ENCODE measurements at places on chromosomes 7 and 10.
A peak's percentile ranks its signal among the peaks of the same experiment; 100 is the strongest.

DNA sequence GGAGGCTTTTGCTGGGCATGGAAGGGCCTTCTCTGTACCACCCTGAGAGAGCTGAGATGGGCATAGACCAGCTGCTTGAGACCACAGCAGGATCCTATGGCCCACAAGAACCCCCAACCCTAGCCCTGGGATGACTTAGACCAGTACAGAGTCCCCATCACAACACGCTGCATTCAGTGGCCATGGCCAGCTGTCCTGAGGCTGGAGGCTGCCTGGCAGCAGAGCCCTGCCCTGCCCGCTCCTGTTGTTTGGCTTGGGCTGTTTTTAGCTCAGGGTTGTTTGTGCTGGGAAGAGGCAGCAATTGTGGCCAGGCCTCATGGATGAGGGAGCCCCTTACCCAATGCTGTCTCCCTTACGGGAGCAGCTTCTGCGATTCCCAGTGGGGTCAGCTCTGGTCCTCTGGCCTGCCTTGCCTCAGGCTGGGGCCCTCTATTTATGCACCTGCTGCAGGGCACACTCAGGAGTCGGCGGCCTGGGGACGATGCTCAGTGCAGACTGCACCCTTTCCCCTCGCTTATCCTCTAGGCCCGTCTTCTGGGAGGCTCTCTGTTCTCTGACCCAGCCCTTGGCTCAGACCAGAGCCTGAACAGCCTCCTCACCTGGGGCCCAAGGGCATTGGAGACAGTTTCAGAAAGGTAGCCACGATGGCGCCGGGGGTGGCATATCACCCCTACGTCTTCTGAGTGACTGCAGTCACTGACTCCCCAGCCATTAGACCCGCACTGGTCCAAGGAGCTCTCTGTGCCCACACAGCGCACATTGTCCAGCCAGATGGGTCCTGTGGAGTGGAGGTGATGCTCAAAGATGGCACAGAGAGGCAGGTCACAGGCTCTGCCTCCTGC, 6.3 kb downstream of the LOXL4 start:
- DNase-seq = no peak

DNA sequence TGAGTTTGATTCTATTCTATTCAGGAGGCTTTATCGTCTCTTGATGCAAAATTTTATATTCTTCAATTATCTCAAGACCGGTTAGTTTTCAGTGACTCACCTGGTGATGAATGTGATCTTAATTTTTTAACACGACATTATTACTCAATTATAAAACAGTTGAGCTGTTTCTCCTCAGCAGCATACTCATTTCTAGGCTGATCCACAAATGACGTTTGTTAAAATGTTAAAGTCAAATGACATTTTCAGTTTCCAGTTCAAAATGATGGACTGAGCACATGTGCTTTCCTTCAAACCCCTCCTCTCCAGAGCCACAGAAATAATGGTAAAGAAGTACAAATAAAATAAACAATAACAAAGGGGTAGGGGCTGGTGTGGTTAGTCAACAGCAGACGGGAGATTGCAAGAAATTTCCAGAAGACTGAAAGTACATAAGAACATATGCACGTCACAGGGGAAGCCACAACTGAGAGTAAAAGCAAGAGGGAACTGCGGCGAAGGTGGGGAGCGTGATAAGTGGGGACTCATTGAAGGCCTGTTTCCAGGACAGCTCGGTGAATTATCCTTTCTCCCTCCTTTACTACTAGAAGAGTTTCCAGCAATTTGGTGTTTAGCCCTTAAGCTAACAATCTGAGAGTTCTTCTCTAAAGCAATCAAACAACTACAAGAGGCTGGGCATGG, 10.9 kb downstream of the MACROH2A2 start:
- DNase-seq = no peak

DNA sequence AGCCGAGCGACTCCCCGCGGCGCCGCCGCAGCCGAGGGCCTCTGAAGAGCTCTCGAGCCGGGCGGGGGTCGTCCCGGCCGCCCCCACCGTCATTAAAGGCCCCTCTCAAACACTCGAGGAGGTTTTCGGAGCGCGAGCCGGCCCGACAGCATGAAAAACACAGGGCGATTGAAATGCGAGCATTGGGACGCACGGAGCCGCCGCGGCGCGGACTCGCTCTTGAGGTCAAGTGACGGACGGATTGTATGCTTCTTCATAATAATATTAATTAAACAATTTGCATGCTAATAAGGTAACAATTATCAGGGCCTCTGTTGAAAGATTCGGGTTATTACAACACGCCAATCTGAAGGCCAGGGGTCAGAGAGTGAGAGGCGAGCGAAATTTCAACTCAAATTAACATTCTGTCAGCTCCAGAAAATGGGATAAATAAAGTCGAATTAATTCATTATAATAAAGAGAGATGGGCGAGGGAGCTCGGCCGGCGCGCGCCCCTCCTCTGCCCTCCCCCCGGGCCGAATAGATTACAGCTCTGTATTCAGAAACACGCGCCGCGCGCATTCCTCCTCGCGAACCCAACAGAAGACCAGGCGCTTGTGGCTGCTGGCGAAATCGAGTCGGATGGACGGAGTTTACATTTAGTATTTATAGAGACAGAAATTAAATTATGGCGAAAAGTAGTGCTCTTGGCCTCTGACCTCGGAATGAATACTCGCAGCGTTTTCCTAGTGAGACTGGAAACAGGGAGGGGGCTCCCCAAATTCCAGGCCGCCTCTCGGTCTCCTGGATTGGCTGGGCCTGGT, 2.1 kb upstream of the UNCX start:
- no peak for DNase-seq

GRCh38 chr10:122375679-122376160, 1.2 kb downstream of the PLEKHA1 start:
- DNase-seq = no peak

GRCh38 chr10:101560298-101561067, 27.6 kb downstream of the POLL start:
- DNase-seq = no peak

DNA sequence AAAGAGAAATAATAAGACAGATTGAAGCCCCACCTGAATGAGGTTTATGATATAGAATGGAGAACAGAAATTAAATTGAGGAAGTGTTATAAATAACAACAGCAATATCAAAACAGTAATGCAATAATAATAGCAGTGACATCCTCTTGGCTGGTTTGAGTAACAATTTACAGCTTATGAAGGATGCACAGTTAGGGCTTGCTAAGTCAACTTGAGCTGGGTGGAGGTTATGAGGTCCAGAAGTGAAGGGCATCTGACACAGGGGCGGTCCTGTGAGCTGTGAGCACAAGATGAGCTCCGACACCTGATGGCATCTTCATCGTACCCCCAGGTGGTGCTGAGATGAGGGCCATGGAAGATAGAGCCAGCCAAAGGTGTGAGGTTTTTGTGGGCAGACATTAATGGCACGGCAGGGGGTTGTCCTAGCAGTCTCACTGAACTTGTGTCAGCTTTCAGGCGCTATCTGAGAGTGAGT, 30.5 kb downstream of the ARHGAP22 start:
- no peak for DNase-seq

DNA sequence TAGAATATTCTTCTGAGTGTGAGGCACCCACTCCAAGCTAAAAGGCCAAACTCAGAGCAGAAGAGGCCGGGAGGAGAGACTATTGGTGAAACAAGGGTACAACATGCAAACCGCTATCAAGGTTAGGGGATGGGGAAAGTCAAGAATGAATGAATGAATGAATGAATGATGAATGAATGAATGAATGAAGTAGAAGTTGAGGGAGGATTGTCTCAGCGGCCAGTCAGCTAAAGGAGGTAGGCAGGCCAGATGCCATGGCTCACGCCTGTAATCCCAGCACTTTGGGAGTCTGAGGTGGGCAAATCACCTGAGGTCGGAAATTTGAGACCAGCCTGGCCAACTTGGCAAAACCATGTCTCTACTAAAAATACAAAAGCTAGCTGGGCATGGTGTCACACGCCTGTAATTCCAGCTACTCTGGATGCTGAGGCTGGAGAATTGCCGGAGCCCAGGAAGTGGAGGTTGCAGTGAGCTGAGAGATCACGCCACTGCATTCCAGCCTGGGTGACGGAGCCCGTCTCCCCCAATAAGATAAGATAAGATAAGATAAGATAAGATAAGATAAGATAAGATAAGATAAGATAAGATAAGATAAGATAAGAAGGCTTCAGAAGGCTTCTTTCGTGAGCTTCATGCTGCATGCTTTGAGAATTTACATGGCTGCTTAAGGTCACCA, 250.8 kb downstream of the CCDC3 start:
- DNase-seq = no peak

GRCh38 chr7:142862351-142862750, 7.5 kb downstream of the EPHB6 start:
- no peak for DNase-seq

DNA sequence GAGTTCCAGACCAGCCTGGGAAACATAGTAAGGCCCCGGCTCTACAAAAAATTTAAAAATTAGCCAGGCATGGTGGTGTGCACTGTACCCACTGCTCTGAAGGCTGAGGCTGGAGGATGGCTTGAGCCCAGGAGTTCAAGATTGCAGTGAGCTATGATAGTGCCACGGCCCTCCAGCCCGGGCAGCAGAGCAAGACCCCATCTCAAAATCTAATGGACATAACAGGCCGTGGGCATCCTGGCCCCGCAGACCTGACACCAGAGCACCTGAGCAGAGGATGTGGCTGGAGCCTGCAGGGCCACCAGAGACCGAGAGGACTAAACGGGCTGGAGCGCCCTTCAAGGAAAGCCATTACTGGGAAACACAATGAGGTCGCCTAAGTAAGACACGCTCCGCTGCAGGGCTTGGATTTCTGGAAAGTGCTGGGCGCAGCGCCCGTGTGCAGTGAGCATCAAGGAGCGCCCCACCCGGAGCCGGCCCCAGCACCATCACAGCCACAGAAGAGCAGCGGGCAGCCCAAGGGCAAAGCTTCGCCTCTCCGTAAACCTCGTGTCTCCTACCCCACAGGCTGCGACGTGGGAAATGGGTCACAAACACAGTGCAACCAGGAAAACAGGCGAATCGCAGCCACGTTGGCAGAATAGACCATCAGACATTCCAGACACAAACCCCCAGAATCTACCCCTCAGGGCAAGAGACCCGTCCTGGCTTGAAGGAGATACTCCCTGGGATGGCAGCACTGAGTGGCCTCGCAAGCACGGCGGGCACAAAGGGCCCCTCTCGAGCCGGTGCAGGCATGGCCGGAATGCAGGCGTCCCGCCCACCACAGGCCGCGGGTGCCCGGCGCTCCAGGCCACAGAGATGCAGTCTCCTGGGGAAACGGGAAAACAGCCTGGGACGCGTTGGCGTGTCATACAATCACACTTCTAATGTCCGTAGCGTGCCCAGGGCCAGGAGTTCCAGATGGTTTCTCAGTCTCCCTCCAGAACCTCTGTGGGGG, 4.9 kb downstream of the RADIL start:
- DNase-seq = no peak

- DNase-seq = no peak
These were observed 72.4 kb downstream of the DENND2A start for GRCh38 chr7:140568021-140568813.

DNA sequence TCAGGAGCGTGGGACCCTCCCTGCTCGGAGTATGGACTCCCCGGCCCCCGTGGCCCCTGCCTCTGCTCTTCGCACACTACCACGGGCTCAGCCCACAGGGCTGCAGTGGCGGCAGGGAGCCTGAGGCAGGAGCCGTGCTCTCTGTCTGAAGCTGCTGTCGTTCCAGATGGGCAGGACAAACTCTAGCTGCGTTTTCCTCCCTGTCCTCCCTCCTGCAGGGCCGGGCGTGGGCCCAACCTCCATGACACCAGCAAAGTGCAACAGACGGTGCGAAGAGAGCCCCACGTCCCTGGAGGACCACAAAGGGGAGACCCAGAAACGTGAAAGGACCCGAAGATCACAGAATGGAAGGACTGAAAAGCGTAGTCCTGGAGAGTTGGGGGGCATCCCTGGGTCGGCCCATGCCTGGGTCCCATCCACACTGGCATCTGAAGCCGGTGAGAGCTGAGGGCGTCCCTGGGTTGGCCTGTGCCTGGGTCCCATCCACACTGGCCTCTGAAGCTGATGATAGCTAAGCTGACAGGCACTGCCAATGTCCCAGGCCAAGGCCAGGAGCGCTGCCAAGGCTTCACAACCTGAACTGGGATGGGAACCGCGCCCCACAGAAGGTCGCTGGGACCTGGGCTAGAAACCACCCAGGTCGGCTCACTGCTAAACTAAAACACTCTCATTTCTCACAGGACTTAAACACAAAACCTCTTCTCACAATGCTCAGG, 267.0 kb downstream of the MAD1L1 start:
- DNase-seq = no peak

DNA sequence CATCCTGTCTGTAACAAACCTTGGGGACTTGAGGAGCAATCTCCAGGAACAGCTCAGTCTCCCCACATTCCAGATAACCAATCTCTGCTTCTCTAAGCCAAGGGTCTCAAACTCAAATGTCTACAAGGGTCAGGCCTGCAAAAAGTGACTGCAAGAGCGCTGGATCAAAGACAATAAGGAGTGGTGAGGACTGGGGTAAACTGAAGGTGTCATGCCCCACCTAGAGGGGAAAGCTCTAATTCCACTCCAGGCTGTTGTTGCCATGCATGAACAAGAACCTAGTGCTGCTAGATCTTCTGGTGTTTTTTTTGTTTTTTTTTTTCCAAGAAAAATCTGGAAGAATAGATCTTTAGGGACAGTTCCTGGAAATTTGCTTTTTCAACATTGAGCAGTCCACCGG, 117.9 kb upstream of the MACROH2A2 start:
- no peak for DNase-seq

DNA sequence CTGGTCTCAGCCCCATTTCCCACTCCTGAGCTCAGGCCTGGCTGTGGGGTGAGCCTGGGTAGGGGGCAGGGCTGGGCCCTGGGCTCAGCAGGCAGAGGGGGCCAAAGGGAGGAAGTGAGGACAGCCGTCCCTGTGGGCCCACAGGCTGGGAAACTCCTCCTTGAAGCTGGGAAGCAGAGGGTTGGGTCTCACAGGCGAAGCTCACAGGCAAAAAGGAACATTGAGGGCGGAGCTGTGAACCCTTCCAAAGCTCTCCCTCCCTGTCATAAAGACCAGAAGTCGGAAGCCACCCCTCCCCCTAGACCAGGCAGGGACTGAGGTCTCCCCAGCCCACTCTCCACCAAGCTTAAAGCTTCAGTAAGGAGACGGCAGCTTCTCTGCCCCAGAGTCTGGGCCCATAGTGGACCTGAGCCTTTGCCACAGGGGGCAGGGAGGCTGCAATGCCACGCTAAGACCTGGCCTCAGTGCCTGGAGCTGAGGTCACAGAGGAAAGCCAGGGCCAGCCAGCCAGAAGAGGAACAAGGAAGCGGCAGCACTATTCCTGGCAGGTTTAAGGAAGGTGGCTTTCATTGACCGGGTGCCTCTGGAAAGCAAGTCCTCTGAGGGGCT, 1.0 kb upstream of the KCP start:
- no peak for DNase-seq

- DNase-seq = peak; percentile 79
These were observed 15.3 kb upstream of the TRA2A start for GRCh38 chr7:23546897-23547572.
